ENCODE measurements at places on chromosomes 12 and 14.

GRCh38 chr12:132238488-132238854 lies 90.9 kb downstream of the GALNT9 start:
- DNase-seq, result no peak

DNA sequence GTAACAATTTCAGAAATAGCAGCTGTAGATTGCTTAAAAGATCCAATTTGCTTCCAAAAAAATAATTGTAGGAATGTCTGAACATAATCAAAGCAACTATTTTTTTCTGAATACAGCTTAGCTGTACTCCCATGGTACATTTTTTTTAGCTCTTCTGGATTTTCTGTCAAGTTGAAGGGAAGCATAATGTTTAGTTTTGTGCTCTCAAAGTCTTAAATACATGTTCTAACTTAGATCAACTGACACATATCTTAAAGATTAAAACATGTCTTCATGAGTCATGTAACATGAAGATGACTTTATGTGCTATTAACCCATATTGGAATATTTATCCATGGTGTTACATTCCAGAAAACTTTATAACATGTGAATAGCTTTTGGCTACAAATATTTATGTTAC lies 255.7 kb downstream of the BTG1 start:
- DNase-seq, result no peak

DNA sequence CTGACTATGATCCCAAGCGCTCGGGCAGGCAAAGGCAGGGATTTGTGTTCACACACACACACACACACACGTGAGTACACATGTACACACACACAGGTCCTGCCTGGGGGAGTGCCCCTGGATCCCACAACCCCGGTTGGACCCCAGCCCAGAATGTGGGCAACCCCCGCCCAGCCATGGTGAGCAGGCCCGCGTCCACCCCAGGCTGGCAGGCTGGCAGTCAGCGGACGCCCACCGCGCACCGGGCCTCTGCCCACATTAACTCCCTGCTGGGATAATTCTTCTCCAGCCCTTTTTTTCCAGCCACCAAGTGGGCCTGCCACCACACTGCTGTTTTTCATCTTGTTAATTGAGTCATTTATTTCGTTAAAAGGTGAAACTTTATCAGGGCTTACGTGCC lies 256.2 kb downstream of the BCL11B start:
- no peak for DNase-seq

- DNase-seq, result no peak
Observed at GRCh38 chr12:91417650-91418049, 235.0 kb upstream of the DCN start.

DNA sequence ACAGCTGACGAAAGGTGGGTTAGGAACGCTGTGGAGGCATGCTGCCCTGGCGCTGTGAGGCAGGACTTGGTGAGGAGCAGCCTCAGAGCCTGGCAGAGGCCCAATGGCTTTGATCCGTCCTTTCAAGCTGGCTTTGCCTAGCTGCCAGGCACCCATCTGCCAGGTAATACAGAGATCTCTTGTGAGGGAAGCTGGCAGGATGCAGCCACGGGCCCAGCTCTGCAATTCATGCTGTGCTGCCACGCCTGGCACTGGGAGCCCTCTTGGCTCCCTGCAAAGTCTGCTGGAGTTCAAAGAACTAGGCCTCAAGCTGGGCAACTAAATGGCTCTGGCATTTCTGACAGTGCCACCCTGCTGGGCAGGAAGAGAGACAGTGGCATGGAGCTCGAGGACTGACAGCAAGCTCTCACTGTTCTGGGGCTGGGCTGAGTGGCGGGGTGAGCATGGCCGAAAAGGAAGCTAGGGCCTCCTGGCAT lies 18.7 kb downstream of the IQSEC3 start:
- no peak for DNase-seq

DNA sequence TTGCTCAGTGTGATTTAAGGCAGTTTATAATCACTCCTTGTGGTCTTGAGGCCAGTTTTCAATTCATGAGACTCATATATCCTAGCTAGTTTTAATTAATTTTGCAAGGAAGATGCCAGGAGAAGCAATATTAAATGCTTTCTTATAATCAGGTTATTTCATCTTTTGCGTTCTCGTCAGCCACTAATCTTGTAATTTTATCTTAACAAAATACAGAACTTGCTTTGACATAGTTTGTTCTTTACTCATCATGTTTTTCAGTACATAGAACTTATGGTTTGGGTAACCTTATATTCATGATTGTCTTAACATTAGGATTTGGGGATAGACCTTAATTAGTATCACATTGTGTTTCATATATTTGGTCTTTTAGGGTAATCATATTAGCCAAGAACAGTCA lies 76.0 kb downstream of the LIN52 start:
- DNase-seq, result no peak

DNA sequence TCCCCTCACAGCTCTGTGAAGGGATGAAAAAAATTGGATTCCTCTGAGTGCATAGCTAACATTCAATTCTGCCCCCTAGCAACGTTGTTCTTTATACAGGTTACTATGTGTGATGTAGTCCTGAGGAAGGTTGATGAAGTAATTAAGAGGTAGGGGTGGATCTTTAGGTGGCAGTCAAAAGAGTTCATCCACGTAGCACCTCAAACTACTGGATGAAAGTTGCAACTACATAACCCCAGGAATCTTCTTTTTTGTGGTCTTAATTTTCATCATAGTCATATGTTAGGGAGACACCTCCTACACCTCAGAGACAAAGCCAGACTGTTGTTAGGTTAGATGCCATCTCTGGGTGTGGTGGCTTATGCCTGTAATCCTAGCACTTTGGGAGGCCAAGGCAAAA lies 10.2 kb upstream of the NFE2 start:
- no peak for DNase-seq

- DNase-seq, result no peak
Observed at GRCh38 chr12:109883461-109883860, 3.1 kb upstream of the GLTP start.

- no peak for DNase-seq
Observed at GRCh38 chr14:30994681-30995620, 30.5 kb upstream of the AP4S1 start.

- no peak for DNase-seq
Observed at GRCh38 chr12:68335462-68335861, 3.3 kb upstream of the MDM1 start.

DNA sequence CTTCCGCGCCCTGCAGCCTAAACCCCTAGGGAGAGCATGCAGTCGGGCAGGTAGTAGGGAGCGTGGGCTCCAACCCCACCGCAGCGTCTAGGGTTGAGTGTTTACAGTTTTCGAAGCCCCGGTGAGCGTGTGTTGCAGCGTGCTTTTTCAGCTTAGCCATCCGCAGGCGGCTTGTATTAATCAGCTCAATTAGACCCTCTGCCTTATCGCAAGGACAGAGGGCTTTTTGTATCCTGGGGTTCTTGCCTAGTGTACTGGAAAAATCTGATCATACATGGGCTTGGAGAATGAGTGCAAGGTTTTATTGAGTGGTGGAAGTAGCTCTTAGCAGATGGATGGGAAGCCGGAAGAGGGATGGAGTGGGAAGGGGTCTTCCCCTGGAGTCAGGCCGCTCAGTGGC lies 44.4 kb upstream of the GNG2 start:
- DNase-seq, result no peak

DNA sequence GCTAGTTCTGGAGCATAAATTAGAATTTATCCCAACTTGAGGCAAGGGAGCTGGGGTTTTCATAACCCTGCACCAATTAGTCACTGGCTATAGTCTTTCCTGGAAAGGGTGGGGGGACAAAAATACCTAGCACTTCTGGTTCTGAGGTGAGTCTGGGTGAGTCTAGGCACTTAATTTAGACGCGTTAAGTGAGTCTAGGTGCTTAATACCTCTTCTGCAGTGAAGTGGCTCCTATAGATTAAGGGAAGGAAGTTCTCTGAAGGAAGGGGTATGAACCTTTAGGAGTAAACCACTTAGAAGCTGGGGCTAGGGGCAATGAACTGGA lies 251.7 kb downstream of the EFCAB11 start:
- DNase-seq, result no peak

DNA sequence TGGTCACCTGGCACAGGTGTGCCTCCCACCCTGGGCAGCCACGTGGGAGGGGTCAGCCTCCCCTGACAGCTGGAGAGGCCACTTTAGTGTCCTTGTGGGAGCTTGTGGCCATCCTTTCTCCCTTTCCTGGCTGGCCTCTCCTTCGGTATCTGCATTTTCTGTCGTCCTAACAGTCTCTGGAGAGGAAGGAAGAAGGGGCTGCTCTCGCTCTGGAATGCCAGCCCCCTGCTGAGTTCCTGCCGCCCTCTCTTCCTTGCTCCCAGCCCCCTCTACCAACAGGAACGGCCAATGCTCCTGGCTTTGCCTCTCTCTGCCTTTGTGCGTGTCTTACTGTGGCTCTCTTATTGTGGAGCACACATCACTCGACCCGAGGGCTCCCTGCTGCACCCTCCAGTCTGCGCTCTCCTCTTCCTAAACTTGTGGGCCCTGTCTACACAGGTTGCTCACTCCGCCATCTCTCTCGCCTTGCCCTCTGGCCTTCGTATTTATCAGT lies 70.8 kb downstream of the FBXL14 start:
- DNase-seq, result peak; percentile 34

GRCh38 chr14:68394764-68395143 lies 398.1 kb downstream of the ZFP36L1 start:
- DNase-seq, result no peak

GRCh38 chr12:54394281-54394719 lies 9.8 kb upstream of the ZNF385A start:
- no peak for DNase-seq

DNA sequence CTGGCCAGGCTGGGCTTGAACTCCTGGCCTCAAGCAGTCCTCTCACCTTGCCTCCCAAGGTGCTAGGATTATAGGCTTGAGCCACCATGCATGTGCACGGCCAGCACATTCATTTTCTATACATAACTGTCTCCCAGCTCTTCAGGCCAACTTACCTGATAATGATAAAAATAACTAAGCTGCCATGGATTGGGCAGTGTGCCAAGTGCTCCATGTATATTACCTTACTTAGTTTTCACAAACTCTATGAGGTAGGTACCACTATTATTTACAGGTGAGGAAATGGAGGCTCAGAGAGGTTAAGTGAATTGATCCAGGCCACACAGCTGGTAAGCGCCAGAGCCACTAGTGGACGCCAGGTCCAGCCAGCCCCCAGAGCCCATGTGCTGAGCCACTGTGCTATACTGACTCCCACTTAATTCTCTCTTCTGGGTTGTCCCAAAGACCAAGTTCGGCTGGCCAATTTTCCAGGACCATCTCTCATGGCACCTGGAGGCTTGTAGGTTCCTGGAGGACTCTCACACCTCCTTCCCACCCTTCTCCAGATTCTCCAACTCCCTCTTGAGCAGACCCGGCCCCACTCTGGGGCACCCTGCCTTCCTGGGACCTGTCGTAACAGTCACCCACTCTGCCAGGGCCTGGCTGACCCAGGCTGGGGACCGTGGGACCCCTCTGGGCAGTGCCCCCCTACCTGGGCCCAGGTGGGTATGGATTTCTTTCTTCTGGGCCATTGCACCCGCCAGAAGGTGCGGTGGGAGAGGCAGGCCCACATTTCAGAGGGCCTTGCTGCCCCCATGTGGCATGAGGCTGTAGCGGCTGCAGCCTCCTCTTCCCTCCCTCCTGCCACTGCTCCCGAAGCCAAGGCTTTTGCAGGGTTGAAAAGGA lies 30.2 kb upstream of the CIPC start:
- peak; percentile 85 for DNase-seq

GRCh38 chr12:104725610-104726009 lies 232.5 kb downstream of the SLC41A2 start:
- no peak for DNase-seq

DNA sequence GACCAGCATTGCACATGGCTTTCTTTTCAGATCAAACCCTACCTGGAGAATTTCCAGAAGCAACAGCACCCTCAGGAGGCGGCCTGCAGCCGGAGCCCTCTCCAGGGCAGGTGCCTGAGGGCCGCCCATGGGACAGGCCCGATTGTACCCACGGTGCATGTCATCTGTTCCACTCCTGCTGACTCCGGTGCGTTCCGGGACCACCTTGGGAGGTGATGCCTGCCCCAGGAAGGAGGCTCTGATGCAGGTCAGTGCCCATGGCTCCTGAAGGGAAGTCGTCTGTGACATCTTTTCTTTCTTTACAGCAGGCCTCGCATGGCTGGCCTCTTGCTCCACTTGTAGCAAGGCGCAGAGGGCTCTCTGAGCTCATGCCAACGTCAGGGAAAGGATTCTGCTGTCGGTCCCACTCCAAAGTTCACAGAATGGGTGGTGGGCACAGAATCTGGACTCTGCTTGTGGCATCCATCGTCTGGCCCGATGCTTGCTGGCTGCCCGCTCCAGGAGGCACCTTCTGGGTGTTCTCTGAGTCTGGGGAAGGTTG lies 160.7 kb upstream of the RTL1 start:
- DNase-seq, result peak; percentile 53

DNA sequence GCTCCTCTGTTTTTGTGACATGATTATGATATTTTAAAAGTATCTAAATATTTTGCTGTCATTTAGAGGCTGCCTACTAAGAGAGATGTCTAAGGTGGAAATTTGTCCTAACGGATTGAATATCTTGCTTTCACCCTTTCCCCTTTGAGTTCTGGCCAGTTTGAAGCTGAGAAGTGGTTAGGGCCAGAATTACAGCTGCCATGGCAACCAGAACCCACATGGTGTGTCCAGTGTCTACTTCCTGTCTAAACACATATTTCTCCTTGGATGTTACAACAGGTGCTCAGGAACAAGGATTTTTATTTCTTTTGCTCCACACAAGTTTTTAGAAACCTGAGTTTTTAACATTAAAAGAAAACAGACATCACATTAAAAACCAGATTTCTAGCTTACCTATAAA lies 335.1 kb upstream of the OR4E1 start:
- no peak for DNase-seq

DNA sequence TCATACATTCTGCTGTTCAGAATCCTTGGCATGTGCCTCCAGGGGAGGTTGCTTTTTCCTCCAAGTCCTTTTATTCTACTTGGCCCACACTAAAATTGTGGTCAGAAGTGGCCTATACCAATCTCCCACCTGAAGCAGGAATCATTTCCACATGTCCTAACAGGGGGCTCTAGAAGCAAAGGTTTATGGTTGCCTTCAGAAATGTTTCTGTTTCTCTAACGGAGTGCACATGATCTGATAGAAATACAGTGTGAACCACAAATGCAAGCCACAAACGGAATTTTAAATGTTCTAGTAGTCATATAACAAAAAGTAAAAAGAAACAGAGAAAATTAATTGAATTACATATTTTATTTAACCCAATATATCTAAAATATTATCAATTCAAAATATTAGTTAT lies 4.0 kb downstream of the PTGER2 start:
- no peak for DNase-seq

DNA sequence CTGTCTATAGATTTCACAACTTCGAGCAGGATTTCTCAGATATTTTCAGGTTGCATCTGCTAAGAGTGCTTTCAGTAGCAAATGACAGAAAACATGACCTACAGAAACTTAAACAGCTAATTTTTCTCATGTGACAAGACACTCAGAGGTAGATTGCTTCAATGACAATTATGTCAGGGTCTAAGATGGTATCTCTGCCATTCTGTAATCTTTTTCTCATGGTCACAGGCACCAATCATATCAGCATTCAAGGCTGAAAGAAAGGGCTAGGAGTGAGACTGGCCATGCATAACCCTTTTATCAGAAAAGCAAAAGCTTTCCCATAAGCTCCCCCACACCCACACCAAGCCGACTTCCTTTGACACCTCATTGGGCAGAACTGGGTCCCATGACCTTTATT lies 450.5 kb upstream of the FAR2 start:
- DNase-seq, result no peak

GRCh38 chr12:46373301-46374296 lies 1.0 kb upstream of the SLC38A2 start:
- peak; percentile 75 for DNase-seq

- no peak for DNase-seq
Observed at GRCh38 chr12:31280183-31280582, 45.8 kb downstream of the SINHCAF start.

Measured in upper lobe of right lung (tissue), 1 donor.